ENCODE measurements at places on chromosomes 4 and X.

DNA sequence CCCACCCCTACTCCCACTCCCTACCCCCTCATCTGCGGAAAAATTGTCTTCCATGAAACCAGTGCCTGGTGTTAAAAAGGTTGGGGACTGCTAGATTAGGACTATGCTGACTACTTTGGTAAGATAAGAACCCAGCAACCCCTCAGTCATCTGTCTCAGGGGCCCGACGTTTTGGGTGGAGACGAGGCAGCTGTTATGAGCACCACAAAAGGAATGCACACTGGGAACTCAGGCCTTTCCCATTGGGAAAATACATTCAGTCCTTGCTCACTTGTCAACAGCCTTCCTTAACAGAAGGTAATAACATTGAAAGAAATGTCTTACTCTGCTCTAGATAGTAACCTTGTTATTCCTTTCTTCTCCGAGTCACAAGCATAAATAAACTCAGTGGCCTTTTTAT lies 310.8 kb downstream of the AFF2 start:
- no peak for DNase-seq

DNA sequence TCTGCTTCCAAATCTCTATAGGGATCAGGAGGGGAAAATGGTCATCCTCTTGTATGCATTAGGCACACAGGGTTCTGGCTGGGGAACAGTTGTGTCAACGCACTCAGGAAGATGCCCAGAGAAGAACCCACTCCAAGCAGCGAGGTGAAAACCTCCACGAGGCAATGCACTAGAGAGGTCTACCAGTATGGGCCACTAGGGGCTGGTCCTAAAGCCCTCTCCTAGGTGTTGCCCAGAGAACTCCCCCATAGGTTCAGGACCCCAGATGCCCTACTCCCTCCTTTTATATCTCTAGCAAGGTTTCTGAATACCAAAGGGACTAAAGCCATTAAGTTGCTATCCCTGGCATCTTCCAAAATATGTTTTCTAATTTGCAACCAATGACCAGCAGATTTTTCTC lies 142.7 kb upstream of the NLGN4X start:
- DNase-seq, result no peak

- no peak for DNase-seq
Measured at GRCh38 chrX:153854702-153855101, 24.4 kb upstream of the PDZD4 start.

DNA sequence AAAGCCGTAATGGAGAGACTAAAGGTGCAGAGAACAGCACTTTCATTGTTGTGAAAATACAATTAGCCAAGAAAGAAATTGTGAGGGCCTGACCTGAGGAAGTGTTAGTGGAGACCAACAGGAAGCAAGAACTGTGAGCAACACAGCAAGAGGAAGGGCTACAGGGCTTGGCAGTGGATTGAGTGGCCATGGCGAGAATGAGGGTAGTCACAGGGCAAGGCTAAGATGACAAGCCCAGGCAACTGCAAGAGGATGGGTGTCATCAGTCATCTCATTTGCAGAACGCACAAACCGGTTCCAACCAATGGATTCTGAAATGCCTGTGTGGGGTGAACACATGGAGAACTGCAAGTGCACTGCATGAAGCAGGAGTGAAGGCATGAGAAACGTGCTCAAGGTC lies 3.6 kb downstream of the SLC10A6 start:
- DNase-seq, result no peak

- no peak for DNase-seq
Measured at GRCh38 chrX:31227250-31227649, 155.4 kb upstream of the FTHL17 start.

- no peak for DNase-seq
Measured at GRCh38 chrX:16039834-16040233, 83.5 kb upstream of the GRPR start.

GRCh38 chr4:24655971-24656370 lies 71.6 kb upstream of the DHX15 start:
- no peak for DNase-seq

DNA sequence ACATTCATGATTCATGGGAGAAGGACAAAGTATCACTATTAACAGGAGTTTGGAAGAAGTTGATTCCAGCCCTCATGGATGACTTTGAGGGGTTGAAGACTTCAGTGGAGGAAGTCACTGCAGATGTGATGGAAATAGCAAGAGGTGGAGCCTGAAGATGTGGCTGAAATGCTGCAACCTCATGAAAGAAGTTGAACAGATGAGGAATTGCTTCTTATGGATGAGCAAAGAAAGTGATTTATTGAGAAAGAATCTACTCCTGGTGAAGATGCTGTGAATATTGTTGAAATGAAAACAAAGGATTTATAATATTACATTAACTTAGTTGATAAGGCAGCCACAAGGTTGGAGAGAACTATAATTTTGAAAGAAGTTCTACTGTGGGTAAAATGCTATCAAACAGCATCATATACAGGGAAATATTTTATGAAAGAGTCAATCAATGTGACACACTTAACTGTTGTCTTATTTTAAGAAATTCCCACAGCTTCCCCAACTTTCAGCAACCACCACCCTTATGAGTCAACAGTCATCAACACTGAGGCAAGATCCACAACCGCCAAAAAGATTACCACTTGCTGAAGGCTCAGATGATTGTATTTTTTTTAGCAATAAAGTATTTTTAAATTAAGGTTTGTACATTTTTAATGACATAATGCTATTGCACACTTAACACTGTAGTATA lies 302.6 kb downstream of the CBLL2 start:
- DNase-seq, result no peak

DNA sequence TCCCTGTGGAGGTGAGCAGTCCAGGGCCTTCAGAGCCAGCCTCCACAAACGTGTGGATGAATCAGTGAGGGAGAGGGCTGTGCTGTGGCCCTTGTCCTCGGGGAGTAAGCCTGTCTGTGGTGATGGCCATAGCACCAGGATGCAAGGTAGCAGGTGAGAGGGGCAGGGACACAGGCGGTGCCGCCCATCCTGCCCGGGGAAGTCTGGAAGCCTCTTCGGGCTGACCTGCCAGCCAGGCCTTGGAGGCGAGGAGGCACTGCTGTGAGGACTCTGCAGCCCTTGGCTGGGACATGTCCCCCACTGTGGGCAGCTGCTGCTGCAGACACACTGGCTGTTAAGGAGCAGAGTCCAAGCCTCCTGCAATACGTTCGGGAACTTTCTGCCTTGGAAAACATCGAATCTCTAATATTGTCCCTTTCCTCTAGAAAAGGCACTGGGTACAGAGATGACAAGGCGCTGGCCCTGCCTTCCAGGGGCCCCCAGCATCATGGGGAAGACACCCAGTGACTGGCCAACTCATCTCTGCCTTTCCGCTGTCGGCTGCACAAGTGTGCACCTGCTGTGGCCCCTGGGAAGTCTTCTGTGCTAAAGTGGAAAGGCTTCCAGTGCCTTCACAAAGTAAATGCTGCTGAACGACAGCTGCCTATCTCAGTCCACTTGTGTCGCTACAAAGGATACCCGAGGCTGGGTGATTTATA lies 101.4 kb downstream of the ADRA2C start:
- no peak for DNase-seq

DNA sequence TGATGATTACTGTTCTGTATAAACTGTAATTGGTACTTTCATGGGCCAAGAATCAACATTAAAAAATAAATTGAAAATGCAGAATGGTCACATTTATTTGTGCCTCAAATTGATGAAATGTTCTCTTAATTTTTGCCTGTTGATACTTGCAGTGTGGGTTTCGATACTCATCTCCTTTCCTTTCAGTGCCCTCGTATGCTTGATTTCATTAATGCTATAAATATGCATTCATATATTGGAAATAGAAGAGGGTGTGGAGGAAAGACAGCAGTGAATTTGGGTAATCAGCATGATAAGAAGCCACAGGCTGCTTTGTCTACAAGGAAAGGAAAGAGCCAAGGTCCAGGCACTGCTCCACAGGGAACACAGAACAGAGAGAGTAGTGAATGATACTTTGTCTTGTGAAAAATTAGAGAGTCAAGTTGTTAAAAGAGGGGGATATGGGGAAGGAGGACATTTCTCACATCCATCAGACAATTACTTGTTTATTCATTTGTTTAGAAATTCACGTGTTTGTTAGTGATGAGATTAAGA lies 1.0 kb upstream of the DDX60 start:
- no peak for DNase-seq

GRCh38 chr4:136329042-136329662 lies 1203.1 kb downstream of the PCDH18 start:
- no peak for DNase-seq

GRCh38 chr4:173516621-173517524 lies 13.2 kb downstream of the HAND2 start:
- no peak for DNase-seq

GRCh38 chrX:154526901-154527675 lies 11.1 kb upstream of the FAM3A start:
- peak; percentile 42 for DNase-seq
